Left kidney (tissue), 8 donors: ENCODE measurements at places on chromosomes 13 and 19. TPM values are rescaled to one million over a fixed set of nuclear protein-coding genes. Genes with fewer than 3 reads are reported as not detected.

Gene SOX1
- polyA plus RNA-seq, result not detected

Gene NAPSA
- polyA plus RNA-seq, result 9.6 TPM

Gene ZNF865
- 6.3 TPM for polyA plus RNA-seq

Gene SIGLECL1
- not detected for polyA plus RNA-seq

Gene IGSF23
- 0.83 TPM for polyA plus RNA-seq
